ENCODE measurements at places on chromosomes 7 and 10. TPM values are rescaled to one million over a fixed set of nuclear protein-coding genes. Genes with fewer than 3 reads are reported as not detected.
A peak's percentile ranks its signal among the peaks of the same experiment; 100 is the strongest.

The ACBD7 gene
- total RNA-seq, result not detected

GRCh38 chr10:113947184-113948041 is 93.0 kb downstream of the NHLRC2 start:
- DNase-seq, result peak; percentile 21

DNA sequence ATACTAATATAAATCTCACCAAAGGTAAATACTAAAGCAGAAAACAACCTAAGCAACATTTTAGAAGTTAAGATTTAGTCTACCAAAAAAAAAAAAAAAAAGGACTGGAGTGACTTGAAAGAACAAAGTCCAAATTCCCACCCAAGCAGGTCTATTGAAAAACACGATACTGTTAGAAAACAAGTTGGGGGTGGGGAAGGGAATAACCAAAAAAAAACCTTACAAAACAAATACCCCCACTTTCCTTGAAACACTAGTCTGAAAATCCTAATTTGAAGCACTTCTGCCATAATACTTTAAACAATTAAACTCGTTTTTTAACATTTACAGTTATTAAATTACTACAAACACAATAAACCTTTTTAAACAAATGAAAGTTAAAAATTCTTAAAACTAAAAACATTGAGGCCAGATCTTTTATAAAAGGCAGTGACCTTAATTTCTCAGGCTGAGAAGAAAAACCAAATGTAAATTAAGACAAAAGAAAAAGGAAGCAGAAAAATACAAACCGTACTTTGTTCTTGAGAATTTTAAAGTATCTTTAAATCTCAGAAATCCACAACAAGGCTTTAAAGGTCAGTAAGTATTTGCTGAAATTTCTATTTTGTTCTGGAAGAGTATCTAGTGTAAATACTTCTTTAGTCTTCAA is 135.1 kb downstream of the NRBF2 start:
- no peak for DNase-seq

DNA sequence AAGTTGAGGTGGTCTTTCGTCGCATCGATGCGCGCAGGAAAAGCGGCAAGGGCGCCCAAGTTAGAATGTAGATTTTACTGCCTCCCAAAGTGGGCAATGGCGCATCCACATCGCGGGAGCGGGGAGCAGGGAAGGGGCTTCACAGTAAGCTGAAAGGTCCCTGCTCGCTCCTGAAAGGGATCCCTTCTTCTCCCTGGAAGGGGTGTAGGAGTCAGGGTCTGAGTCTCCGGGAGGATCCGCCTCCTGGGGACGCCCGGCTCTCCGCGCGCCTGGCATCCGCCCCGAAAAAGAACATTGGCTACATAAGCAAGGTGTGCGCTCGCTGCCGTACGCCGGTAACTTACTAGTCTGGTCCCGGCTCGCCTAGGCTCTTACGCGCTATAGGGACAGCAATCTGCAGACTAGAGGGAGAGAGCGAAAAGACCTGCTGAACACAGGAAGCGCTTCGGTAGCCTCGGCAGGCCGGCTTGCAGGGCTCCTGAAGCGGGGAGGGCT is 804 bp downstream of the UNC5B start:
- DNase-seq, result no peak

DNA sequence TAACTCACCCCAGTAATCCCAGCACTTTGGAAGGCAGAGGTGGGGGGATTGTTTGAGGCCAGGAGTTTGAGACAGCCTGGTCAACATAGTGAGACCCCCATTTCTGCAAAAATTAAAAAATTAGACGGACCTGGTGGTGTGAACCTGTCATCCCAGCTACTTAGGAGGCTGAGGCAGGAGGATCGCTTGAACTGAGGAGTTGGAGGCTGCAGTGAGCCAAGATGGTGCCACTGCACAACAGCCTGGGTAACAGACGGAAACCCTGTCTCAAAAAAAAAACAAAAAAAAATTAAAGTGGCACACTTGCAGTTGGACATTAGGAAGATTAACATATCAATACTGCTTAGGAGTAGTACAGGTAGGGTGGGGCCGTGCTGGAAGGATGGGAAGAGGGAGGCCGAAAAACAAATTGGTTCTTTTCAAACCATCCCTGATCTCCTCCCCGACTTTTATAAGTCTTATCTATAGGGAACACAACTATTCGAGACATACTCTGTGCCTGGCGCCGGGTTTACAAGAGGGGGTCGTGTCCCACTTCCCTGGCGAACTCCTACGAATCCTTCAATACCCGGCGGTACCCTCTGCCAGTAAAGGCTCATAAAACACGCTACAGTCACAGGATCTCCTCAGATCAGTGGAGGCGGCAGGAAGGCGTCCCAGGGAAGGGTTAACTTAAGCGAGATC is 628 bp downstream of the TAF6 start:
- DNase-seq, result no peak

DNA sequence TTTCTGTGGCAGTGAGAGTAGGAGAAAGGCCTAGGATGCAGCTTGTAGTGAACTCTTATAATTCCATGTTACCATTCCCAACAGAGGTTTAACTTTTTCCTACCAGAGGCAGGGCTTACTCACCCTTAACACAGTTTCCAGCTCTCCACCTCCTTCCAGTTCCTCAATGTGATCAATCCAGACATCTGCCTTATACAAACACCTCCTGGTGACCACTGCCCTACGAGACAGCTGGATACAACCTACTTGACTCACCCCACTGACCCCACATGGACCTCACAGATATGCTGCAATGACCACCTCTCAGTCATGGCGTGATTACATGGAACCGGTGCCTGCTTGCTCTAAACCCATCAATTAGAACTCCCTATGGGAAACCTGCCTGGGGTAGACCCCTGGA is 326.5 kb downstream of the TNS3 start:
- no peak for DNase-seq

DNA sequence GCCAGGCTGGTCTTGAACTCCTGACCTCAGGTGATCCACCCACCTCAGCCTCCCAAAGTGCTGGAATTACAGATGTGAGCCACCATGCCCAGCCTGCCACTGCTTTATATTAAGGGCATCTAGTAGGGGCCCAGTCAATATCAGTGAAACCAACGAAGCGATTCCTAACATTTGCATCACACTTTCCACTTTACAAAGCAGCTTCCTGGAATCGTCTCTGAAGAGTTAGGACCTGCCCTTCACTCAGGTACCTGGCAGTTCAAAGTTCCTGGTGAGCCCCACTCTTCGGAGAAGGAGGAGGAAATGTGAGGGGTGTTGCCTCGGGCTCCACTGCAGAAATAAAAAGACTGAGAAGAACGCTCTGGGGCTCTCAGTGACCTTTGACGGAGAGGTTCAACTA is 31.1 kb upstream of the EZH2 start:
- DNase-seq, result no peak

GRCh38 chr7:128425850-128426249 is 16.1 kb upstream of the IMPDH1 start:
- peak; percentile 59 for DNase-seq
